CD4-positive, alpha-beta T cell treated with Interleukin-6 for 4 hours (primary cell): ENCODE measurements at places on chromosomes 3 and 15.

GRCh38 chr3:129978123-129978522 lies 3.6 kb downstream of the TRH start:
- no peak for DNase-seq

GRCh38 chr3:145248928-145249327 lies 912.1 kb downstream of the PLOD2 start:
- DNase-seq = no peak

DNA sequence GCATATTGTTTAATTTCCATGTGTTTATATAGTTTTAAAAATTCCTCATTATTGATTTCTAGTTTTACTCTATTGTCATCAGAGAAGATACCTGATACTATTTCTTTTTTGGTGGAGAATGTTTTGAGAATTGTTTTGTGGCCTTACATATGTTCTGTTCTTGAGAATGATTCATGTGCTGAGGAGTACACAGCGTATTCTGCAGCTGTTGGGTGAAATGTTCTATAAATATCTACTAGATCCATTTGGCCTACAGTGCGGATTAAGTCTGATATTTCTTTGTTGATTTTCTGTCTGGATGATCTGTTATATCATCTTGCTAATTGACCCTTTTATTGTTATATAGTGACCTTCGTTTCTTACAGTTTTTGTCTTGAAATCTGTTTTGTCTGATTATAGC lies 109.7 kb downstream of the UBE2E2 start:
- DNase-seq = no peak

GRCh38 chr3:14784087-14784681 lies 34.6 kb upstream of the FGD5 start:
- no peak for DNase-seq

- no peak for DNase-seq
Observed at GRCh38 chr3:11014253-11014652, 21.7 kb downstream of the SLC6A1 start.

DNA sequence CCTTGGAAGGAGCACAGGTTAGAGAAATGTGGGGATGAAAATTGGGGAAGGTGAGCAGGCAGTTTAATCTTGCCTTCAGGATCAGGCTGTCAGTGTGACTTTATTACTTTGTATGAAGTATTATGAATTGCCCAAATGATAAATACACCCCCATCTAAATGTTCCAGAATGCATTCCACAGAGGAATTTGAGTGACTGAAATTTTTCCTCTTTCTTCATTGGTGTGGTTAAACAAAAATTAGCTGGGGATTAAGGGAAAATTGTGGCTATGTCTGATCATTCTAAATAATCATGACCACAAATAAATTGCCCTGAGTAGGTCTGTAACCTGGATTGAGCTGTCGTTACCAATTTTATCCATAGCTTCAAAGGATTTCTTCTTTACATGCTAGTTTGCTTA lies 33.5 kb downstream of the FAM98B start:
- DNase-seq = no peak

- no peak for DNase-seq
Observed at GRCh38 chr15:41914411-41914810, 20.6 kb upstream of the SPTBN5 start.
